ENCODE measurements at places on chromosomes 5 and 9.
A peak's percentile ranks its signal among the peaks of the same experiment; 100 is the strongest.

- no peak for DNase-seq
These were observed 101.6 kb upstream of the DPYSL3 start for GRCh38 chr5:147611483-147611882.

- no peak for DNase-seq
These were observed 5.8 kb upstream of the C6 start for GRCh38 chr5:41218929-41219657.

- no peak for DNase-seq
These were observed 69.4 kb upstream of the CD180 start for GRCh38 chr5:67265951-67266350.

DNA sequence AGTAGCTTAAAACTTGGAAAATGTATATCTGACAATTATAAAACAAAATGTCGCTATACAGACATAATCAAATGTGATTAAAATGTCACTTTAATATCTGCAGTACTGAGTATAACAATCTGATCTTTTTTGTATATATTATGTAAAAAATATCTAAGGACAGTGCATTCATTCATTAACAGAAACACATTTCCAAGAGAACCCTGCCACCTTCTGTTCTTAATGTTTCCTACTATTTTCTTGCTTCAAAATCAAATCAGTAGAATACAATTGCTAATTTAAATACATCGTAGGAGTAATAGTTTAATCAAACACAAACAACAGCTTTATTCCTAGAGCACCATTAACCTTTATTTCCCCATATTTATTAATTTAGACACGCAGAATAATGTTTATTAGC, 142.6 kb upstream of the ST8SIA4 start:
- DNase-seq: no peak

DNA sequence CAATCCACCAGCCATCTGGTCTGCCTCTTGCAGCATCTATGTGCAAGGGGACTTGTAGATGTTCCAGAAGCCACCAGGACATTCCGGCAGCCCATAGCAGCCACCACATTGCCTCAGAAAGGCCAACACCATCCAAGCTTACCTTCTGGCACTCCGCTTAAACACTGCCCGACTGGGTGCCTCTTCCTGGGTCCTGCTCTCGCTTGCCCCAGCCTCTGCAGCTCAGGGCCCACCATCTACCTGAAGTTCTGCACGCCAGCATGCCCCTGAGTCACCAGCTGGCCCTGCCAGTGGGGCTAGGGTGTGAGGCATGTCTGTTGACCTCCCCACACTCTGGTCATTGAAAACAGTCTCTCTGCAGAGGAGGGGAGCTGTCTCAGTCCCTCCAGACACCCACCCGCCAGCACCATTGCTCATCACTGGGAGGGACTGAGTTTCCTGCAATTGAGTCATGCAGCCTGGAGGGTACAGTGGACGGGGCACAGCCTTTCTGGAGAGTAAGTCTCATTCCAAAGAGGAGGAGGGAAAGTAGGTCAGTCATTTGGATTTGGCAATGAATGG, 16.9 kb upstream of the COL5A1 start:
- no peak for DNase-seq

GRCh38 chr9:109579191-109579948, 81.3 kb upstream of the PTPN3 start:
- DNase-seq: no peak

DNA sequence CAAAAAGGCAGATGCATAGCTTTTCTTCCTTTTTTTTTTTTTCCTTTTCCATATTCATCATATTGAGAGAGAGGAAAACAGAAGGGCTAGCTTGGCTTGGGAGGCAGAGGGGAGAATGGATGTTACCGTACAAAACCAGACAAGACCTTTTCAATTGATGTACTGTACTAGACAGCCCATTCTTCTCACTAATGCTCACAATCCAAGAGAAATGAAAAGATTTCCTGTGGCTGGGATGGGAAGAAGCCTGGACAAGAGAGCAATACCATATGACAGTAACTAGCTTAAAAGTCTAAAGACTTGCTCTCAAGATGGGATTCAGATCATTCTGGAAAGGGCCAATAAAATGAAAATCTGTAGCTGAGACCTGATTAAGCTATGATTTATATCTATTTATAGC, 3.4 kb downstream of the CEMIP2 start:
- DNase-seq: no peak

- no peak for DNase-seq
These were observed 53.5 kb downstream of the AUH start for GRCh38 chr9:91308191-91308590.

DNA sequence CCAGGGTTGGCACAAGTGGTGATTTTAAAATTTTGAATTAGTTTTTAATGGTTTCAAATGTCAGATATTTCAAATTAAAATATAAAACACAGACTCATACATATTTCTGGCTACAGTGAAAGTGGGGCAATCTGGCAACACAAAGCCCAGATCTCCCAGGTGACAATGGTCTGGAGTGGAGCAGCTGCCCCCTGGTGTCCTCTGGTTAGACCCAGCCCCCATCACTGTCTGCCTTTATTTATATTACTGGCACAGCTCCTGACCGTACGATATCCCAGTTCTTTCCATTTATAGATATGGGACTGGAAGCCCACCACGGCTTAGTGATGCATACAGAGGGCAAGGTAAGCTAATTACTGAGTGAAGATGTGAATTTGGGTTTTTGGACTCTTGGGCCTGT, 37.3 kb downstream of the MACIR start:
- DNase-seq: no peak

GRCh38 chr9:1721196-1721595, 294.0 kb upstream of the SMARCA2 start:
- no peak for DNase-seq

GRCh38 chr9:77456829-77457437, 191.2 kb downstream of the GNA14 start:
- DNase-seq: peak; percentile 85

GRCh38 chr5:1734271-1734907, 65.2 kb downstream of the MRPL36 start:
- DNase-seq: peak; percentile 0

- no peak for DNase-seq
These were observed 91.5 kb downstream of the WDR41 start for GRCh38 chr5:77400645-77401044.

GRCh38 chr9:14645648-14646047, 47.6 kb downstream of the ZDHHC21 start:
- no peak for DNase-seq

- no peak for DNase-seq
These were observed 70.7 kb downstream of the ENTREP1 start for GRCh38 chr9:69395718-69396117.

DNA sequence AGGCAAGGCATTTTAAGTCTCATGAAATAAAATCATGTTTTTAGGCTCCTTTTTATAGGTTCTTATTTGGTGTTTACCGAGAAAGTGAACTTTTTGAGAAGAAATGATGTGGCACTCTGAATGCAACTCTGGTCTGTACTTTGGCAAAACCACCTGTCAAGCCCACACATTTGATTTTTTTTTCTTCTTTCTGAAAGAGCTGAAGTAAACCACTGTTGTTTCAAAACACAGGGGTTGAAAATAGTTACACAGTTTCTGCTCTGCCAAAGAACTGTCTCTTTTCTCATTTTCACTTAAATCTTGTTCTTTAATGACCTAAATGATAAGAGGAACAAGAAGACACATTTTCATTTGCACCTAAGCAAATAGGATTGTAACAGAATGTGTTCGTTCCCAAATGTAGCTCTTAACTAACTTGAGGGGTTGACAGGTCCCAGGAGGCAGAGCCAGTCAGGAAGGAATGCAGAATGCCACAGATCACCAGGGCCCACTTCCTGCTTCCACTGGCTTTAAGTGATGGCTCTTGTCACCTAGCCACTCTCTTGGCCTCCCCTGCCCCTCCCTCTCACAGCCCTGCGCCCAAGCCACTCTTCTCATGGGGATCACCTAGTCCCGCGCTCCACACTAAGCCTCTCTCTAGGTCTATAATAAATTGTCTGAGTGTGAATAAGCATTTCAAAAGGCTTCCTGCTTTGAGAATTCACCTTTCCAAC, 47.3 kb downstream of the MED27 start:
- no peak for DNase-seq

DNA sequence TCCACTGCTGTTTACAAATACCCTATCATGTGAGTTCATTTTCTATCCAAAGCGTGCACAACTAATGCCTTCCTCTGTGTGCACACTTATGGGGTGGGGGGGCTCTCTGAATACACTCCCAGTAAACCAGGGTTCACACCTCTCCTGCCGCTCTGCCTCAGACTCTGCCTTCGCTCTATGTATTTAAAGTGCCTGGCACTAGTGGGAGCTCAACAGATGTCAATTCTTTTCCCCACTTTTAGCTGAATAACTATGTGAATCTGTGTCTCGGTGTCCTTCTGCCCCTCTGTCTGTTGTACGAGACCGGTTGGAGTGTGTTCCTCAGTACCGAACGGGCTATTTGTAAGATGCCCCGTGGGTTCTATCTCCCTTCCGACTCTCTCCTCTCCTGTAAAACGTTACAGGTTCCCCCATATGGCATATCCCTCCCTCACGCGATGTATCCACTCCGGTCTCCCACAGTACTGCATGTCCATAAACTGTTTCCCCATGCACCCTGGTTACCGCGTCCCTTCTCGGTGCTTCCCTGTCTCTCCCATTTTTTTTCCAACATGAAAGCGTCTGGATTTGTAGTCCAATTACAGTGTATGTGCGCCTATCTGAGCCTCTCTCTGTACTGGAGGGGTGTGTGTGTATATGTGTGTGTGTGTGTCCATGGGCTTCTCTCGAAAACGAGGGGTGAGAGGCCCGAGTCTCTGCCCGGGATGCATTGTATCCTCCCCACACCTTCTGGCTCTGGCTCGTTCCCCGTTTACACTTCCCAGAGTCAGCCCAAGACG, 1.6 kb downstream of the ELL2 start:
- no peak for DNase-seq

DNA sequence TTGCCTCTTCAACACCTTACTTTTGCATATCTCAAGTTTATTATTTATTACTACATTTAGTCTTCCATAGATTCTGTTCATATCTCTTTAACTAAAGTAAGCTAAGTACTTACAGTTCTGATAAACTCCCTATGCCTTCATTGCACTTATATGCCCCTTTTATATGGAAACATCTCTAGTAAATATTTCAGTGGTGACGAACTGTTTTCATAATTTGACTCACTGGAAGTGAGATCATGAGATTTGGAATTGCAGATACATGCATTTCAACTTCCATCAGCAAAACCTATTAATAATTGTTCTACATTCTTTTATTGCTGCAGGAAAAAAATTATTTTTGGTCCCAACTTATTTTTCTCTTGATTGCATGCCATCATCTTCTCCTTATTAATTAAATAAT, 263.5 kb downstream of the CD180 start:
- no peak for DNase-seq

DNA sequence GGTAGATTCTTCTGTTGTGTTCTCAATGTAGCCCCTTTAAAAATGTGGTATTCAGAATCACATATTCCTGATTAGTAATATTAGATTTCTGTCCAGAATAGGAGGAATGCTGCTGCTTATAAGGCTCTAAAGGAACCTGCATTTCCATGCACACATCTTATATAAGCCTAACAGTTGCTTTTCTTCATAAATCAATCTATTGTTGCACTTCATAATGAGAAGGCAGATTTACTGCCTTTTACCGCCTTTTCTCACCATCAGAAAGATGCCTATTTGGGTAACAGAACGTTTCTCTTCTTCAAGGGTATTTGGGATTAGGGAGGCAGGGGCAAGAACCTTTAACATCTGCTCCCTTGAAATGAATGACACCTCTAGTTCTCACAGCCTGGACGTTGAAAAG, 243.4 kb downstream of the MLLT3 start:
- no peak for DNase-seq

DNA sequence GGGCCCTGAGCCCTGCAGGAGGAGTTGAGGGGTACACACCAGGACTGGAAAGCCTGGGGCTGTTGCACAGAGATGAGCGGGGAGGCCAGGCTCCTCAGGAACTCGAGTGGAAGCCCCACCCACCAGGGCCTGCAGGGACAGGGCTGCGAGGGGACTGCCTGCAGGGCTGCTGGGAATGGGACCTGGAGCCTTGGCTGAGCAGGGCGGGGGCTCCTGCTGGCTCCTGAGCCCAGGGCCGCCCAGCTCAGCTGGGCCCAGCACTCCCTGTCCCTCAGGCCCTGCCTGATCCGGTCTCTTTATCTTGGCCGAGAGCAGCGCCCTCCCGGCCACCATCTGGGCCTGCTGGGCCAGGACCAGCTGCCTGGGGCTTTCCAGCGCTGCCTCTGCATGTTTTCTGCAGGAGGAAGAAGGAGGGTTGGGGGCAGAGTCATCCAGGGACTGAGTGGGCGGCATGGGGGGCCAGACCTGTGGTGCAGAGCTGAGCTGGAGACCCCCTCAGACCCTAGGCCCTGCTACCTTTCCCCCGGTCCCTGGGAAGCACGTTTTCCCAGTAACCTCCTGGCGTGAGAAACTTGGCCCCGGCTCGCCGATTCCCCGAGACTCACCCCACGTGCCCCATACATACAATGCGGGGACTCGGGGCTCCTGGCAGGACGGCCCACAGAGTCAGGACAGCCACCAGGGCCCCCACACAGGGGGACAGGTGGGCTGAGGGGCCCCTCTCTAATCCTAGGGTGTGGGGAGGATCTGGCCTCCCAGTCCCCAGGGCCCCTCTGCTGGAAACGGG, 9.4 kb downstream of the LCN12 start:
- no peak for DNase-seq

DNA sequence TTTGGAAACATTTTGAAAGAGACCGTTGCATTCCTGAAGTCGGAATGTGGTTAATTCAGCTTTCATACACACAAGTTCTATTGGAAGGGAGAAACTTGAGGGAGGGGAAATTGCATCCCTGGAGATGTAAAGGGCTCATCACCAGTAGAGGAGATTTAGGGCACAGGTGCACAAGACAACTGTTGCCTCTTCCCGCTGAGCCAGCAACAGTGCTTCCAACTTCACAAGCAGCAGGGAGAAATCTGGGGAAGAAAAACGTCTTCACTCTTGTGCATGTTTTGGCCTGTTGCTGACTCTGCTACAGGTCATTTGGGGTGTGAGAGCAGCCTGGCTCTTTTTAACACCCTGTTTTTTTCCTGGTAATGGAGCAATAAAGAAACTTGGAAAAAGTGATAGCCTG, 277.9 kb downstream of the GAS1 start:
- DNase-seq: no peak

GRCh38 chr5:1199649-1200494, 1.5 kb upstream of the SLC6A19 start:
- no peak for DNase-seq

Data from stimulated activated CD4-positive, alpha-beta T cell treated with anti-CD3 and anti-CD28 coated beads, Interleukin-4, amount 100 ng/mL, for 24 hours (primary cell).